Memory B cell (primary cell): ENCODE measurements at places on chromosomes 5 and 9.

DNA sequence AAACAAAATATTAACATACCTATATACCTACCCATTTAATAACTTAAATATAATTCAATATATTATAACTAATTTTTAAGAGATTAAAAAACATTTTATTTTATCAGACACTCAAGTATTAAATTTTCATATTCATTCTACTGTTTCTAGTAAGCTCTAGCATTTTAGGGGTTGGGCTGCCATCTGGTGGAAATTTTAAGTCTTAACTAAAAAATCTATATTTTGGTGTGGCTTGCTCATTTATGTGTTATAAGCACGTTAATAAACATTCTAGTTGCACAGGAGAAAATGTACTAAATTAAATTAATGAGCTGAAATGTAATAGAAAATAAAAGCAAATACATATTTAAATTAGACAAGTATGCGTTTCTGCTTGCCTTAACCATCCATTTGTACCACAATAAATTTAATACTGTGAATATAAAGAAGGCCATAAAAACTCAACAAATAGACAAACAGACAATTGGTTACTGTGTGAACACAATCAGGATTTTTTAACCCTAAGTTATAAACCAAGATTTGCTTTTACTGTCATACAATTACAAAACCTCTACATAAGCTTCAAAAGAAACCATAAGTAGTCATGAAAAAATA lies 1728.3 kb upstream of the CDH9 start:
- no peaks in the 10 kb centered on the region for H3K36me3 ChIP-seq
- H3K27me3 ChIP-seq: no peaks in the 10 kb centered on the region
- no peaks in the 10 kb centered on the region for H3K4me1 ChIP-seq
- H3K4me3 ChIP-seq: no peak overlapping the region
- H3K27ac ChIP-seq: no peak overlapping the region

- no peak for DNase-seq
- peaks cover 4% of the 10 kb centered on the region for H3K4me1 ChIP-seq
- H3K4me3 ChIP-seq: no peak overlapping the region
- H3K27ac ChIP-seq: no peak overlapping the region
- peaks cover 9% of the 10 kb centered on the region for H3K27me3 ChIP-seq
- H3K36me3 ChIP-seq: peaks cover 2% of the 10 kb centered on the region
Observed at GRCh38 chr5:170403675-170404074, 14.5 kb upstream of the KCNMB1 start.

DNA sequence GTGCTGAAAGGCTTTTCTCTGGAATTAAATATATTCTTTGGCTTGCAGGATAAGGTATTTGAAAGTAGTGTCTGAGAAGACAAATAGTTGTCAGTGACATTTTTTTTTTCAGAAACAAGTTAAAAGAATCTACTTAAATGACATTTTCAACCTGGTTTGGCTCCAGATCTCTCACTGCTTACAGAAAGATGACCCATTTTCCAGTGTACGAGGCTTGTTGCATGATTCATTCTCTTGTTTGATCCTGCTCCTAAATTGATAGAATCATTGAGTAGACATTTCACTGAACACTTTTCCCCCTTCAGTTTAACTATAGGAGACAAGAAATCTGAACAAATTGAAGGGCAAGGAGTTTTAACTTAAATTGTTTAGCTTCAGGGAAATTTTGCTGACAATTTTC lies 546.1 kb downstream of the ZNF608 start:
- H3K27me3 ChIP-seq: no peaks in the 10 kb centered on the region
- no peaks in the 10 kb centered on the region for H3K4me1 ChIP-seq
- H3K36me3 ChIP-seq: peaks cover 3% of the 10 kb centered on the region
- H3K4me3 ChIP-seq: no peak overlapping the region

- no peak for DNase-seq
- H3K27me3 ChIP-seq: no peaks in the 10 kb centered on the region
- no peak overlapping the region for H3K27ac ChIP-seq
- peaks cover 25% of the 10 kb centered on the region for H3K36me3 ChIP-seq
- H3K4me3 ChIP-seq: peak overlapping the region; percentile 86
Observed at GRCh38 chr5:37208883-37209797, 40.0 kb downstream of the CPLANE1 start.

DNA sequence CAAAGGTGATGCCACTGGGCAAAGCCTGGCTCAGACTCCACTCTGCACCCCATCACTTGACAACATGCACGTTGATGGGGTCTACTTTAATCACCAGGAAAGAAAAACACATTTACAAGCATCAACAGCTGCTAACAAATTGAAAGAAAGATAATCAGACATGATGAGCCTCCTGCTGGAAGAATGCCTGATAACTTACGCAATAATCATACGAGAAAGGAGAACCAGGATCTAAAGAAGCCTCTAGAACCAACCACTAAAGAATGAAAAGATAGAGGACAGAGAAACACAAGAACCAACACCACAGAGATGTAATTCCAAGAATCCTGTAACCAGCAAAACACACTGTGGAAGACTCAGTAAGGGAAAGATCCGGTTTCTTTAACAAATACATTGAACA lies 120.3 kb upstream of the ICE1 start:
- H3K36me3 ChIP-seq: peaks cover 2% of the 10 kb centered on the region
- H3K27me3 ChIP-seq: peaks cover 2% of the 10 kb centered on the region
- no peak for DNase-seq
- H3K4me3 ChIP-seq: no peak overlapping the region

DNA sequence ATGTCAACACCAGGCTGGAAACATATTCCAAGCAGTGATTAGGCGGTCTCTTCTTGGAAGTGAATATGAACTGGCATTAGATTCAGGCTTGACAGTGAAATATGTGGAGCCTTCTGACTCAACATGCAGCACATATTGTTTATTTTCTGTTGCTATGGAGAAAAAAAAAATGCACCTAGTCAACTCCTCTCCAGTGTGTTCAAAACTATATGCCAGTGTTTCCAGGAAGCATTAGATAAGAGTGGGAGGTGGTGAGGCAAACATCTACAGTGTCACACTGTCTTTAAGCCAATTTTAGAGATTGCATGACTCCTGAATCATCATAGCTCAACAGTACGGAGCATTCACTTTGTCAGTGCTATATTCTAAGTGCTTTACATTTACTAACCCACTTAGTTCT lies 117.9 kb downstream of the HCN1 start:
- DNase-seq: no peak
- no peaks in the 10 kb centered on the region for H3K4me1 ChIP-seq
- no peak overlapping the region for H3K27ac ChIP-seq

DNA sequence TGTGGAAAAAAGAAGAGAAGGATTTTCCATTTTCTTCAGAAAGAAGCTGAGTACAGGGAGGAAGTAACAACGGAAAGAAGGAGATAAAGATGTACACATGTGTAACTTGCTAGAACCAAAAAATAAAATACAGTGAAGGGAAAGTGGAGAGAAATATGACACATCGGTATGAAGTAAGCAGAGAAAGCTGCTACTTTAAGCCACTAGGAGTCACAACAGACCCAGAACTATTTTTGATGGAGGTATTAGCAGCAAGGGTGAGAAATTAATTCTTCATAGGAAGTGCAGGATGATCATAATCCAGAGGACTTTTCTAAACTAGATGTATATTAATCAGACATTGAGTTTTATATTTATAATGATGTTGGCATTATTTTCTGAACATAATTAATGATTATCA lies 88.5 kb downstream of the FAM174A start:
- peaks cover 3% of the 10 kb centered on the region for H3K4me1 ChIP-seq
- peak; percentile 4 for DNase-seq
- no peak overlapping the region for H3K27ac ChIP-seq
- H3K4me3 ChIP-seq: no peak overlapping the region

GRCh38 chr5:142722896-142723295 lies 37.0 kb upstream of the FGF1 start:
- peaks cover 4% of the 10 kb centered on the region for H3K4me1 ChIP-seq
- peaks cover 19% of the 10 kb centered on the region for H3K27me3 ChIP-seq
- no peak overlapping the region for H3K4me3 ChIP-seq
- no peak for DNase-seq
- no peak overlapping the region for H3K27ac ChIP-seq

DNA sequence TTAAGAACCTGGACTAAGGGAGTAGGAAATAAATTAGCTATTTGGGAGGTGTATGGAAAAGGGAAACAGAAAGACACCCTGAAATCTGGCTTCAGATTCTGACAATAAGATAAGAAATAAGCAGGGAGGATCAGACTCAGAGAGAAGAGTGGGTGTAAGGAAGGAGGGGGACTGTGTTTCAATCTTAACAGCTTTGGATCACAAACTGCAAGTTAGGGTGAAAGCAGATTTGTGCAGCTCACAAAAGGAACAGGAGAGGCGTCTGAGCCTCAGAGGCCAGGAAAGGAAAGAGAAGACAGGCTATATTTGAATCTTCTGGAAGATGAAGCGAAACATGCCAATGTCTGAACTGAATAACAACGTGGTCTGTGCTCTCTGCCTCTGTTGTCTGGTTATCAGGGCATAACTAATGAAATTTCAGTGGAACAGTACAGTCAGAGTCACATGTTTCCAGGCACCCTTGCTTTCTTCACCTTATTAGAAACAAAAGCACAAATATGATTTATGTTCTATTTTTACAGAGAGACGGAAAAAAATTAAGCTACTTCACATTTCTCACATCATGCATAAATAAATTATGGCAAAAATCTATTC lies 26.6 kb downstream of the SGTB start:
- H3K36me3 ChIP-seq: peaks cover 28% of the 10 kb centered on the region
- no peak overlapping the region for H3K4me3 ChIP-seq
- DNase-seq: no peak
- no peaks in the 10 kb centered on the region for H3K27me3 ChIP-seq
- H3K4me1 ChIP-seq: peaks cover 7% of the 10 kb centered on the region

DNA sequence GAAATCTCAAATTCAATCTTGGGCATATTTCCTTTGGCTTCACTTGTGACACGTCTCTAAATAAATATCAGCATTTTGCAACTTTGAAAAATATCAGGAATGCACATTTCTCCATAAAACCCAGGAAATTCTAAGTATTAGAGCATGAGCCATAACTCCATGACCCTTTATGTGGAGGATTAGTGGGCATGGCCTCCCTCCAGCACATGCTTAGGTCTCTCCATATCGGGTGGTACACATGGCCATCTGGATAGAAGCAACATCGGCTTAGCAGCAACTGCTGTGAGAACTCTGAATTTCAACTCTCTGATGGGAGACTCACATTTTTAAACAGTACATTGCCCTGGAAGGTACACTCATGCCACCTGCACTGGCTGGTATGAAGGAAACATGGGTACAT lies 73.7 kb upstream of the EGFLAM start:
- no peak overlapping the region for H3K27ac ChIP-seq
- H3K4me1 ChIP-seq: no peaks in the 10 kb centered on the region
- no peak overlapping the region for H3K4me3 ChIP-seq
- no peaks in the 10 kb centered on the region for H3K27me3 ChIP-seq
- no peaks in the 10 kb centered on the region for H3K36me3 ChIP-seq
- no peak for DNase-seq

GRCh38 chr9:2119566-2119965 lies 104.4 kb downstream of the SMARCA2 start:
- peaks cover 5% of the 10 kb centered on the region for H3K4me1 ChIP-seq
- no peak for DNase-seq
- H3K27ac ChIP-seq: no peak overlapping the region
- no peak overlapping the region for H3K4me3 ChIP-seq
- H3K27me3 ChIP-seq: no peaks in the 10 kb centered on the region

DNA sequence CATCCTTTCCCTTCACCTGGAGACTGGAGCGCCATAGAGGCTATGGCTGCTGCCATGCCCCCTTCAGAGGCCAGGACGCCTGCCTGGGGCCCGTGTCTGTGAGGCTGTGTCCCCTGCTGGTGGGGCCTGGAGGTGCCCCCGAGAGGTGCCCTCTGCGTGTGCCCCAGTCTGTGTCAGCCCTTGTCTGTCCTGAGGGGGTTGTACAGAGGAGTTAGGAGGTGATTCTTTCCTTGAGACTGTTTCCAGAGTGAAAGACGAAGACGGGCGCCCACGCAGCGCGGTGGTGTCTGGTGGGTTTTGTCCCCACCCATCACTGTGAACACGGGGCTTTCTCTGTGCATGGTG lies 24.6 kb downstream of the TRAF2 start:
- no peak overlapping the region for H3K4me3 ChIP-seq
- no peak for DNase-seq
- no peaks in the 10 kb centered on the region for H3K4me1 ChIP-seq

- H3K27ac ChIP-seq: no peak overlapping the region
- no peak overlapping the region for H3K4me3 ChIP-seq
- peaks cover 16% of the 10 kb centered on the region for H3K4me1 ChIP-seq
- no peaks in the 10 kb centered on the region for H3K27me3 ChIP-seq
- DNase-seq: no peak
Observed at GRCh38 chr5:56523790-56524575, 290.9 kb upstream of the ANKRD55 start.

DNA sequence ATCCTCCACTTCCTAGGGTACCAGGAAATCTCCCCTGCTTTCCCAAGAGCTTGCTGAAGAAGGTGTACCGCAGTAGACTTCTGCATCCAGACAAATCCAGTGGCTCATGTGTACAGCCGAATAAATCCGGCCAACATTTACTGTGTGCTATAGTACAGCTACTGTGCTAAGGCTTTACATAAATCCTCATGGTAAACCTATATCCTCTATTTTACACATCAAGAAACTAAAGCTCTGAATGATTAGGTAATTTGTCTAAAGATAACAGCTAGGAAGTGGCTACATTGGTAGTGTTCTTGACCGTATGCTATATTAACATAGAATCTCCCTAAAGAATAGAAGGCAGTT lies 511 bp upstream of the WDR41 start:
- peaks cover 5% of the 10 kb centered on the region for H3K36me3 ChIP-seq
- DNase-seq: no peak
- peaks cover 13% of the 10 kb centered on the region for H3K4me1 ChIP-seq
- H3K27me3 ChIP-seq: peaks cover 3% of the 10 kb centered on the region
- H3K4me3 ChIP-seq: peak overlapping the region; percentile 96

- H3K27ac ChIP-seq: no peak overlapping the region
- no peaks in the 10 kb centered on the region for H3K4me1 ChIP-seq
- no peak for DNase-seq
- no peaks in the 10 kb centered on the region for H3K36me3 ChIP-seq
- H3K4me3 ChIP-seq: no peak overlapping the region
Observed at GRCh38 chr9:16954040-16954439, 83.6 kb upstream of the BNC2 start.

DNA sequence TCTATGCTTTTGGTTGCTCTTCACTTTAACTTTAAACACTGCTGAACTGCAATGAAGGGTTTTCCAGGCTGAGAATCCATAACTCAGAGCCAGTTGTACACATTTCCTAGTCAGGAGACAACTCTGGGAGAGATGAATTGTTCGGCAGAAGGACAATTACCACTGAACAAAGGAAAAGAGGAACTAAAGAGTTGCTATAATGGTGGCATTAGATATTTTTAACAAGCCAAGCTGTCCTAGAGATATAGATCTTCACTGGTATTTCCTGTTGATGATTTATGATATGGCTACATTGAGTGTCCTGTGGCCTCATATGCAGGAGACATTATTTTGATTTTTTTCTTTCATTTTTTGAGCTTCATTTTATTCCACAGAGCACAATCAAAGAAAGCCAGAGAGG lies 219.1 kb upstream of the PCSK5 start:
- no peaks in the 10 kb centered on the region for H3K36me3 ChIP-seq
- H3K4me1 ChIP-seq: no peaks in the 10 kb centered on the region
- DNase-seq: no peak
- no peaks in the 10 kb centered on the region for H3K27me3 ChIP-seq
